ENCODE measurements at places on chromosomes 3 and 15.

GRCh38 chr3:136559896-136560295 is 192.3 kb downstream of the STAG1 start:
- no peak for DNase-seq

- DNase-seq, result no peak
Observed at GRCh38 chr3:15264486-15264885, 58.4 kb downstream of the CAPN7 start.

DNA sequence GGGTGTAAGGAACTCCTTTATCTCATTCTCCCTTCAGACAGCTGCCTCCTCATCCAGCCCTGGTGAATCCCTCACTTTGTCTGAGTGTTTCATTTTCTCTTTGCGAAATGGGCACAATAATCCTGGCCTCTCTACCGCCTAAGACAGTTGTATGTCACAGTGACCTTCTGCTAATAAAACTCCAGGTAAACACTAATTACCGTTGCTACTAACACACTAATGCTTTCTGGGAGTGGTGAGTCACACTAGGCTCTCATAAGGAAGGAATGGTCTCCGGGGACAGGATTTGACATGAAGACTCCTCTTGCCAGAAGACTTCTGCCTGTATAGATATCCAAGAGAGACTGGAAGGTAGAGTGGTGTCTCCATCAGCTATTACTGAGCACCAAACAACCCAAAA is 71.7 kb upstream of the SNRK start:
- no peak for DNase-seq

DNA sequence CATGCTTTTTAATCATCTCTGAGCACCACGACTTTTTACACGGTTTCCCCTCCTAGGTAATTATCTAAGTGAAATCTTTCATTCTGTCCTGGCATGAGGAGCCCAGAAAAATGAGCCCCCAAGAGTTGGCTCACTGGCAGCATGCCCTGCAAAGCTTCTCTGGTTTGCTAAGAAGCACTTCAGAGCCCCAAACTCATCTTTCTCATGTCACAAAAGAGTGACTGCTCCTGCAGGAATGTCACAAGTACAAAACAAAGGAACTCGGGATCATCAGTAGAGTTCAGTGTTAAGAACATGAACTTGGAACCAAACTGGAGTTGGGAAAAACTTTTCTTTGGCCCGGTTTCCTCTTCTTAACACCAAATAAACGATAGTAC is 123.9 kb downstream of the FOXB1 start:
- no peak for DNase-seq

DNA sequence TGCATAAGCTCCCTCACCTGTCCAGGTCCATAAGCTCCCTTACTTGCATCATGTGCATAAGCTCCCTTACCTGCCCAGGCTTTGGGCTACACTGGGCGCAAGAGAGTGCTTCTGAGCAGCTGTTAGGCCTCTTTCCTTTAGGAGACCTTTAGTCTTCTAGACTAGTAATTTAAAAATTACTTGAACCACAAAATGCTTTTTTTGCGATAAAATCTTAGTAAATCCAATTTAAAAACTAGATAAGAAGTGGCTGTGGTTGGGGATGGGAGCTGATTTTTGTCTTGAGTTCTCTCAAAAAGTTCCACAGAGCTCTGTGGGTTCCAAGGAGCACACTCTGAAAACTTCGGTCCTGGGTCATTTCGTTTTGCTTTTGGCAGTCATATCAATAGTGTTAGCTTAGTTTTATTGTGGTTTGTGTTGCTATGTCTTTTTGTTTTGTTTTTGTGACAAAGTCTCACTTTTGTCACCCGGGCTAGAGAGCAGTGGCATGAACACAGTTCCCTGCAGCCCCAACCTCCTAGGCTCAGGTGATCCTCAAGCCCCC is 6.7 kb downstream of the CEMIP start:
- no peak for DNase-seq

DNA sequence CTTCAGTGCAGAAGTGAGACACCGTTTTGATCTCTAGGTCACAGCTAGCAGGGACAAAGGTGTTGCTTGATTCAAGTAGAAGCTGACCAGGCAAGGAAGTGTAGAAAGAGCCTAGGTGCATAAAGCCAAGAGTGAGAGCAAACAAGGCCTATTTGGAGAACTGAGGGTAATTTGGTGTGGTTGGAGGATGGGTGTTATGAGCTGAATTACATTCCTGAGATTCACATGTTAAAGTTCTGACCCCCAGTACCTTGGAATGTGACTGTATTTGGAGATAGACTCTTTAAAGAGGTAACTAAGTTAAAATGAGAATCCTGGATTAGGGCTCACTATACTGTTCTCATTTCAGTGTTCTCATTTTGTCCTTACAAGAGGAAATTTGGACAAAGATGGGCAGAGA is 191.3 kb downstream of the ZMAT3 start:
- no peak for DNase-seq

GRCh38 chr15:31268108-31268501 is 58.5 kb upstream of the KLF13 start:
- DNase-seq, result no peak

GRCh38 chr15:42141246-42141645 is 15.2 kb downstream of the PLA2G4F start:
- DNase-seq, result no peak

All from hematopoietic multipotent progenitor cell treated with erythropoietin and hydrocortisone succinate and interleukin-3 and kit ligand, for 4 days (in vitro differentiated cells).